ENCODE measurements at places on chromosomes 3 and 15.

GRCh38 chr3:195181741-195182469 is 89.1 kb downstream of the XXYLT1 start:
- no peak for DNase-seq

DNA sequence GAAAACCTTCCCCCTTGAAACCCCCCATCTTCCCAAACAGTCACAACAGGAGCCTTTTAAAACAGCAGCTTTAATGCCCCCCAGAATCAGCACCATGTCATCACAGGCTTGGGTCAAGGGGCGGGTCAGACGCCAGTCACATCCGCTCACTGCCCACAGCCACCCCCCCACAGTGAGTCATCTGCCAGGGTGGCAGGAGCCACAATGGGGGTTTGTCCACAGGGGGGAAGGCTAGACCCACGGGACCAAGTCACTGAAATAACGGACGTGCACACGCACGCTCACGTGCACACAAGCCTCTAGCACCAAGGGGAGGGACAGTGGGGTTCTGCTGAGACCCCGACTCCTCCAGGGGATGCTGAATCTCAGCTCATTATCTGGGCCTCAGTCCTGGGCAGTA is 441 bp upstream of the UCN2 start:
- no peak for DNase-seq

GRCh38 chr15:66805202-66805885 is 103.3 kb downstream of the SMAD6 start:
- DNase-seq, result no peak

DNA sequence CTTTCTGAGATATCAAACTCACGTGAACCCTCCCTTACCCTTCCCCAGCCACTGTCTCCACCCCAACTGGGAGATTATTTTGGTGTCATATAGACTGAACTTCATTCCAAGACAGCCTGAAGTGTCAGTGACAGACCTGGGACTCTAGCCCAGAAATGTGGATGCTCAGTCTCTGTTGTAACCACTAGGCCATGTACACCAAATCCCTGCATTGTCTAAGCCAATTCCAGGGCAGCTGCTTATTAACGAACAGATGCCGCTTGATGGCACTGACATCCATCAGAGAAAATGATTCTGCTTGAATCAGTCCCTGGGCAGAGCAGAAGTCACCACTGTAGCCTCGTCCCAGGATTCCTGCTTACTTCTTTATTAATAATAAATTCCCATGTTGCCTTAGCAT is 305.5 kb downstream of the GRM7 start:
- DNase-seq, result peak; percentile 88

DNA sequence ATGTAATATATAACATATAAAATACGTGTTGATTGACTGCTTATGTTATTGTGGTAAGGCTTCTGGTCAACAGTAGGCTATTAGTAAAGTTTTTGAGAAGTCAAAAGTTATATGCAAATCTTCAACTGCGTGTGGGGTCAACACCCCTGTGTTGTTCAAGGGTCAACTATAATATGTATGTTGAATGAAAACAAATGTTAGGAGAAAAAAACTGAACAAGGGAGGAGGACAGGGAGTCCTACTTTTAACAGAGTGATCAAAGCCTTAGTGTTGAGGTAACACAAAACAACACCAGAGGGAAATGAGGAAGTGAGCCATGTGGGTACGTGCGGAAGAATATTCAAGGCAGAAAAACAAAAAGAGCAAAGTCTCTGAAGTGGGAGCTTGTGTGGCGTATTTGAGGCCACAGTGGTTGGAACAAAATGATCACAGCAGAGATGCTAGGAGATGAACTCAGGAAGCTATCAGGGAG is 62.5 kb downstream of the SFMBT1 start:
- DNase-seq, result no peak

GRCh38 chr15:97162805-97163495 is 797.6 kb upstream of the ARRDC4 start:
- DNase-seq, result no peak

DNA sequence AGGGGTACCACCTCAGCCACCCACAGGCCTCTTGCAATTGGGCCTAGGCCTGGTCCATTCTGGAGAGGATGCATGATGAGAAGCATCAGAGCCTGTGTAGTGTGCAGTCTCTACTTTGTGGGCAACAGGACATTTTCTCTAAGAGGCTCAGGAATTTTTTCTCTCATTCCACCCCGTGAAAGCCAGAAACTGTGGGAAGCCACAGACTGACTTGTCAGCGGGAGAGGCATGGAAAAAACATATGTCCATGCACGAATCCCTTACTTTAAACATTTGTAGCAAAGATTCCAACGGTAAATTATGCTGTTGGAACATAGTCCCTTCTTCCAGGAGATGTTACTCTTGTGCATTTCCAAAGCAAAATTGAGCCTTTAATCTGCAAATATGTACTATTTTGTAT is 196.5 kb downstream of the KLHL25 start:
- DNase-seq, result no peak

GRCh38 chr3:77919244-77919643 is 879.3 kb downstream of the ROBO2 start:
- DNase-seq, result no peak

DNA sequence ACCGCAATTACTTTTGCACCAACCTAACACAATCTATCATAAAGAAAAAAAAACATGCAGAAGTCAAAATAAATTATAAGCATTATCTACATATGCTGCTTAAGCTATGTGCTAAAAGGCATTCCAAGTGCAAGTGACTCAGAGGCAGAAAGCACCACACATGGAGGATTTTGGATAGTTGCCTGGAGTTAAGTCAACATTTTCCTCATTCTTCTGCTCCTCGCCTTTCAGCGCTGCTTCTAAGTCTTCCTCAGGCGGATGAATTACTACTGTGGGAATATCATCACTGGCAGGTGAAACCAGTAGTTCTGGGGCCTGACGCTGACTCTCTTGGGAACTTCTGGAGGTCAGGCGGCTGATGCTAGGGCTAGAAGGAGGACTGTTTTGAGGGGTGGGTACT is 53.1 kb downstream of the SLC4A7 start:
- no peak for DNase-seq

- no peak for DNase-seq
These were observed 4.2 kb downstream of the HHATL start for GRCh38 chr3:42698216-42698910.

GRCh38 chr3:178901204-178901603 is 170.4 kb downstream of the ZMAT3 start:
- DNase-seq, result no peak

DNA sequence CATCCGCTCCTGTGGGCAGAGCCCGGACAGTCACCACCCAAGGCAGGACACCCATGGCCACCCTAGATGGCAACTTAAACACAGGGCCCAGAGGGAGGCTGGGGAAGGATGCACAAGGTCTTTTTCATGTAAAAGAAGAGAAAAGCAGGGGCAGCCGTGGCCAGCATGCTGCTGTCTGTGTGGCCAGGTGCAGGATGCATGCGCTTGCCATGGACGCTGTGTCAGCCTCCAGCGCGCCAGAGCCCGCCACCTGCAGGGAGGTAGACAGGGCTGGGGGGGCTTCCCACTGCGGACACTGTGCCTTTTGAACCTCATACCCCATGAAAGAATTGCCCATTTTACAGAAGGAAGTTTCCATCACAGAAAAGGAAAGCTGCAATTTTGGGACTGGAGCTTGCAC is 18.2 kb downstream of the UROC1 start:
- no peak for DNase-seq

GRCh38 chr3:155646669-155647068 is 98.2 kb downstream of the PLCH1 start:
- DNase-seq, result no peak

GRCh38 chr3:175948041-175948440 is 1088.9 kb downstream of the NAALADL2 start:
- DNase-seq, result no peak

DNA sequence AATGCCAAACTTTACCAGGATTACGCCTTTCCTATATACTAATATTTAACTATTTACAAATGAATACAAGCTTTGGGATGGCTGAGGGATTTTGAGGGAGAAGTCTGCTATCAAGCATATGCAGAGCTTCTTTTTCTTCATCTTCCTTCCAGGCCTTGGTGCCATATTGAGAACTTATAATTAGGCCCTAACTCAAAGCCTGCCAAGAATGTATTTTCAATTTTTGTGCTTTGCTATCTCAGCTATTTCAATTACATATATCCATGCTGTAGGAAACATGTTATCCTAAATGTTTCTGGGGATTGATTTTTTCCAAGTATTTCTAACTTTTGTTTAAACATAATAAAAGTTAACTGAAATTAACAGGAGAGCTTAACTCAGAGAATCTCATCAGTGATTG is 425.0 kb upstream of the GRM7 start:
- DNase-seq, result no peak

- DNase-seq, result no peak
These were observed 33.5 kb downstream of the STARD9 start for GRCh38 chr15:42608752-42609488.

- no peak for DNase-seq
These were observed 166.6 kb downstream of the NR1D2 start for GRCh38 chr3:24111711-24112110.

DNA sequence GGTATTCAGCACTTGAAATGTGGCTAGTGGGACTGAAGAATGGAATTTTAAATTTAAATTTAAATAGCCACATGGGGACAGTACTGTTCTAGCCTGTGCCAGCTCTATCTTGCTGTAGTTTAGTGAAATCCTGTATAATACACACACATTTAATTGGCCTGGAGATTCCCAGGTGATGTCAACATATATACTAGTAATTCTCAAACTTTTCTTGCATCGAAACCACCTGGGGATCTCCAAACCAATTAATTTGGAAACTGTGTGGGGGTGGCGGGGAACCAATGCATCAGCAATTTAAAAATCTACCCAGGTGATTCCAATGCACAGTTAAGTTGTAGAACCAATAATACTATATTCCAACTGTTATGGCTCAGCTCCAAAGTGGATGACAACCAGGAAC is 228.9 kb upstream of the MRPL3 start:
- DNase-seq, result no peak

GRCh38 chr3:136194409-136195257 is 1.5 kb downstream of the MSL2 start:
- DNase-seq, result peak; percentile 65

- DNase-seq, result no peak
These were observed 274.6 kb upstream of the TBL1XR1 start for GRCh38 chr3:177471733-177472480.

GRCh38 chr3:58326267-58326900 is 6.3 kb upstream of the PXK start:
- DNase-seq, result no peak

DNA sequence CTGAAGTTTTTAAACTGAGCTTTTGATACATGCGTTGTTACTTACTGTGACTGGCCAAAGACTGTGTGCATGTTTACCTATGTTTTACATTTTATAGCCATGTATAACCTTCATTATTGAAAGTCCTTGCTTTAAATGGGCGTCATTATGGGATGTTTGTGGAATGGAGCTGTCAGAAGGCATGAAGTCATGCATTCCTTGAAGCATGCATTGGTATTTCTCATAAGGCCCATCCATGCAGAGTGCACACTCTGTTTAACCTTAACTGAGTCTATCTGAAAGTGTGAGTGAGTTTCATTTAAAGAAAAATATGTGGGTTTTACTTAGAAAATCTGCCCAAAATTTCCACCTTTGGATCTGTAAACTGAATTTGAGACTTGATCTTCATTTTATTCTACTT is 51.1 kb downstream of the PSMD6 start:
- DNase-seq, result no peak

DNA sequence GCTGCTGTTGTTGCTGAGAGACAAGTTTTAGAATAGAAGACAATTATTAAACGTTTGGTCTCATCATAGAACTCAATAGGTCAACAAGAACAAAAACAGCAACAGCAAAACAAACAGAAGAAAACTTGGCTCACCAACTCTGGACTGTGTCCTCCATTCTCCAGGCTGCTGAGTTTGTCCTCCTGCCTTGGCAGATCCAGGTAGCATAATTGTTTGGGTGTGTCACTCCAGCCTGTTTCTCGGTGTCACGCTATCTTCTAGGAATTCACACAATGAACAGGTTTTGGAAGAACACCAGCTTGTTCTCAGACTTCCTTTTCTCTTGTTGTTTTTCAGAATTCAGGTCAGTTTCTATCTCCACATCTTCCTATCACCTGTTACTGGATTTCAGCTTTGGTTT is 34.7 kb downstream of the ARRDC4 start:
- no peak for DNase-seq

DNA sequence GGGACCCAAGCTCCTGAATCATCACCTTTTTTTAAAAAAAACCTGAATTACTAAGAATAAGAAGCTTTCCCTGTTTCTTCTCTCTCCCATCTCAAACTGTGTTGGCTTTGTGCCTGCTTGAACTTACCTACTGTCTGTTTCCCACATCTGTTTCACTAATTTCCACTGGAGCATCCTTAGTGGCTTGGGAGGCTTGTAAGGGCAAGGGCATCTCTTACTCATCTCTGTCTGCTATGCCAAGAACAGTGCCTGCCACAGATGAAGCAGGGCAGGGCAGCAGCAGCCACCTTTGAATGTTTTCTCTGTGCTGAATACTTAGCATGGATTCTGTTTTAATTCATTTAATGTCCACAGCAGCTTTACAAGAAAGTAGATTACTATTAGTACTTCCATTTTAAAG is 42.3 kb downstream of the SNRK start:
- no peak for DNase-seq

DNA sequence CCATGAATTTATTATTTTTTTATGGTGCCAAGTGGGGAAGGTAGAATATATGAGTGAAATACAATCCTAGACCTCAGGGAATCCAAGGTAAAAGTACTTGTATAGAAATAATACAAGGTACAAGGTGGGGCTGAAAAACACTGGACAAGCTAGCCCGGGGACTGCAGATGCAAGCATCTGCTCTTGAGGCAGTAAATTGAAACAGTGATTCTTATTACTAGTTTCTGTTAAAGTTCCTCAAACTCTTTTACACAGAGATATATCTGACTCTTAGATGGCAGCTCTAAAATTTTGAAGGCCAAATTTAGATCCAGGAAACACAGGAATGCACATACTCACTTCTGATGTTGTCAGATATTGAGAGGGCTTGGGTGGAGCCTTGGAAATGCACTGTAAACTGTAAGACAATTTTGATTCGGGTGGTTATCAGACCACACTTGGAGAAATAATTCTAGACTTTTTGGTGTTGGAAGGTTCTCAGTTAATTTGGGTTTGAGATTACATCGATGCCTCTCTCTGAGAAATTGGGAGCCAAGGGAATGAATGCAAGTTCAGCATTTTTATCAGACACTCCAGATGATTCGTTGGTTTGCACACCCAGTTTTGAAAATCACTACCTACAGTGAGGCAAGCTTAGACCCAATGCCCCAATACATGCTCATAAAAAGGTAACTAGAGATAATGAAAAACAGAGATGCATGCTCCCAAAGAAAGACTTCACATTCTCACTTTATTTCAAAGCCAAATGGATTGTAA is 7.3 kb downstream of the TP63 start:
- DNase-seq, result no peak

GRCh38 chr15:88700716-88701115 is 61.9 kb downstream of the ISG20 start:
- DNase-seq, result no peak

GRCh38 chr15:78360958-78361718 is 21.0 kb downstream of the CRABP1 start:
- peak; percentile 77 for DNase-seq
